ENCODE measurements at places on chromosomes 6 and 20.

DNA sequence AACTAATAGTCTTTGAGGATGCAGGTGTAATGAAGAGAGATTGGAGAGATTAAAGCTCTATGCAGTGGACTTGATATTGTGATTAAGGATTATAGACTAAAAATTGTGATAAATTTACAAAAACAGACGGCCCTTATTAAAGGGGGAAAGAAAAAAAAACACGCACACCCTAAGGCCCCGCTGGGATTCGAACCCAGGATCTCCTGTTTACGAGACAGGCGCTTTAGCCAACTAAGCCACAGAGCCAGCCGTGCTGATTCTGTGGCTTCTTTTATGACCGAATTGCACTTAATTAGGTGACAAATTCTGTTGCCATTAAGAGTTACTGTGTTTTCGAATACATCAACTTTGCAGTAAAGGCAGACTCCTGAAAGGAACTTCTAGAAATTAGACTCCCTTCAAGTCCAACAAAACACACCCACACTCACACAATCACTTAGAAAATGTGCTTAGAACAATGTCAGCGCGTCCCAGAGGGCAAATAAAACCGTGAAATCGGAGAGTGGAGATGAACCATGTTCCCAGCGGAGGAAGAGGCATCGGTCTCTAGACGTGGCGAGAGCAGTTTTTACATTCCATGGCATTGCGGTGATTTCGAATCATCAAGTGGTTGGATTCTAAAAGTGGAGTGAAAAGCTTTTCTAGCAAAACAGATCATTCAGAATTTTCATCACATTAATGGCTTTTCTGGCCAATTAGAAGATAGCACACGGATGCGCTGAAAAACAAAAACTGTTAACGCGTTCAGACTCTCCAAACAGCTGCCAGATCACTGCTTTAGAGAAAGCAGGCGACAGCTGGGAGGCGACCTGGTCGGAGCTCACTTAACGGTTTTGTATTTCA lies 122.6 kb downstream of the GPX5 start:
- DNase-seq = peak; percentile 81

DNA sequence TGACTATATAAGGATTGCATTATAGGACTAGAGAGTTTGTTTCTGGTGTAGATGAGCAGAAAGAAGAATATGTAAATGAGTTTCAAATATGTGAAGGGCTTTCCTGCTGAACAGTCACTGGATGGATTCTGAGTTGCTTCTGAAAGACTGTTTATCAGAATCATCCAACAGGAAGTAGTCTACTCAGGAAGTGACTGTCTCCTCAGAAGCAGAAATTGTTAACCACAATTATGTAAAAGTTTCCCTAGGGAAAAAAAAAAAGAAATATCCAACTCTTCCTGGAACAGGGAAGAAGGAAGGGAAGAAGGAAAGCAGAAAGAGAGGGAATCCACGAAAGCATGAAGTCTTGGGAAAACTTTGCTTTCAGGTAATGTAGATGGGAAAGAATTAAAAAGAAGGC lies 138.9 kb downstream of the TENT5A start:
- DNase-seq = no peak

DNA sequence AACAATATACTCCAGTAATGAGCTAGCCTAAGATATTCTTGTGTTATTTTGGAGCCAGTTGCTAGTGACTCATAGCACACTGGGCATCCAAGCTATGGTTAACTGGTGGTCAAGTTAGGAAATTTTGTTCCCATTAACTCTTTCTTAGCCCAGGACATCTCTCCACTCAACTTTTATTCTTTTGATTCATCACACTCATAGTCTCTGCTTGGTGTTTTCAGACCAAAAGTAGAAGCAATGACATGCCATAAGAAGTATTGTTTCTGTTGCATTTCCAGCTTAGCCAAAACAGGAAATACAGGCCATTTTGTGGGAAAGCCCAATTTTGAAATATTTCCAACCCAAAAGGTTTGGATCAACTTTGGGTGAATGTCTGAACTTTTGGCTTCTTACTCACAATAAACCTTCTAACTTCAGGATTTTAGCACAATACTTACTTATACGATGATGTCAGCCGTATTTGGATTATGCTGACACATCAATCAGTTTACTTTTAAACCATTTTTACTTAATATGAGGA lies 31.6 kb upstream of the CCN2 start:
- no peak for DNase-seq

- no peak for DNase-seq
Measured at GRCh38 chr20:17767624-17768023, 67.9 kb downstream of the BANF2 start.

DNA sequence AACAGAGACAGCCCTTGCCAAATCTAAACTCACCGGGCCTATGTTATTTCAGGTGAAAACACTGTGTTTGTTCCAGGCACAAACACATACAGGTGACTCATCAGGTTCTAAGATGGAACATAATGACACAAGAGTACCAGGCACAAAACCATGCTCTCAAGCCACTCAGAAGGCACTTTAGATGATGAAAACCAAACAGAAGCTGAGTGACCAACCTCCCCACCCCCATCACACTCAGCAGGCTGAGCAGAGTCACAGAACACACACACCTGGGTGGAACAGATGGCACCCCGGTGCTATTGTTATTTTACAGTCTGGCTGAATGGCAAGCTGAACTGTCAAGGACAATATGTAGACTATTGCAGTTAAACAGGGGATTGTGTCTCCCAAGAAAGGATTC lies 20.6 kb upstream of the NKX2-2 start:
- no peak for DNase-seq

DNA sequence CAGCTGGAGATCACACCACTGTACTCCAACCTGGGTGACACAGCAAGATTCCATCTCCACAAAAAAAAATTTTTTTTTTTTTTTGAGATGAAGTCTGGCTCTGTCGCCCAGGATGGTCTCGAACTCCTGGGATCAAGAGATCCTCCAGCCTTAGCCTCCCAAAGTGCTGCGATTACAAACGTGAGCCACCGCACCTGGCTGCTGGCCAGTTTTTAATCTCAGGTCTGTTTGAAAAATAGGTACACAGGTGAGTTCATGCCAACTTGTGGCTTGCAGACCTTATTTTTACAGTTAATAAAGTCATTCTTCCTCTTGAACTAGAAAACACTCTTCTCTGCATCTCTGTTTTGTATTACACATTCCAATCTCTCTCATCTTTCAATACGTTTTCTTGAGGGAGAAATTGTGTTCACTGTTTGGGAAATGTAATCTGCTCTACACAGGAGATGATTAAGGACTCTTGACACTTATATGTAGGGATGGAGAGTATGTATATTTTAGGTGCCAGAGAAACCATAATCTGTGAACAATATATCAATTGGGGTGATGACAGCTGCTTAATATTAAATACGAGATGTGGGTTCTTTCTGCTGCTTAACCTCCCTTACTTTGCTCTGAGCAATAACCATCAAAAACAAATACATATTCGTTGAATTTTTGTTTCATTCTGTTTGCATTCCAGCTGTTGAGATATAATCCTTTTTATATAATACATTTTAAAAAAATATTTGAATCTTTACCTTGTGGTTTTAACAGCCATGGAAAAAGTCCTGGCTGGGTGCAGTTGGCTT lies 17.7 kb upstream of the RIPOR3 start:
- DNase-seq = no peak

DNA sequence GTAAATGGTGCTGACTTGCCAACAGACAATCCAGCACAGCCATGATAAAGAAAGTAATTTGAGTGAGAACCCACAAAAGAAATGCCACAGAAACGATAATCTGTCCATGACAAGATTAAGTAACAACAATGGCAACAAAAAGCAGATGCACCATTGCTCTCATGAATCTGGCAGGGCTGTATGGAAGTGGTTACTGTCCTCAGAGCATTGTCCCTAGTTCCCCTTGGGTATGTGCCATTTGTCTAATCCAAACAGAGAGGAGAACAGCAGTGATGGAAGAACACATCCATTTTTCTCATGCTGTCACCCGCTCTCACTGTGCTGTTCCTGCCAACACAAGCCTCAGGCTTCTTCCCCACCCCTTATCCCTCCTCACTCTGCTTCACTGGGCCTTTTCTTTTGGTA lies 65.8 kb downstream of the REV3L start:
- DNase-seq = no peak

GRCh38 chr6:40721271-40721952 lies 134.2 kb upstream of the LRFN2 start:
- no peak for DNase-seq
